ENCODE measurements at places on chromosomes 1 and 21. TPM values are rescaled to one million over a fixed set of nuclear protein-coding genes. Genes with fewer than 3 reads are reported as not detected.

- no peak overlapping the region for H3K27ac ChIP-seq
- H3K4me1 ChIP-seq: no peaks in the 10 kb centered on the region
- no peak for DNase-seq
- no peaks in the 10 kb centered on the region for H3K36me3 ChIP-seq
These were observed 305.7 kb upstream of the USP24 start for GRCh38 chr1:55520861-55521260.

GRCh38 chr1:195580988-195581387 is 1027.3 kb downstream of the KCNT2 start:
- H3K36me3 ChIP-seq: no peaks in the 10 kb centered on the region
- H3K27me3 ChIP-seq: no peaks in the 10 kb centered on the region
- no peak overlapping the region for H3K4me3 ChIP-seq

DNA sequence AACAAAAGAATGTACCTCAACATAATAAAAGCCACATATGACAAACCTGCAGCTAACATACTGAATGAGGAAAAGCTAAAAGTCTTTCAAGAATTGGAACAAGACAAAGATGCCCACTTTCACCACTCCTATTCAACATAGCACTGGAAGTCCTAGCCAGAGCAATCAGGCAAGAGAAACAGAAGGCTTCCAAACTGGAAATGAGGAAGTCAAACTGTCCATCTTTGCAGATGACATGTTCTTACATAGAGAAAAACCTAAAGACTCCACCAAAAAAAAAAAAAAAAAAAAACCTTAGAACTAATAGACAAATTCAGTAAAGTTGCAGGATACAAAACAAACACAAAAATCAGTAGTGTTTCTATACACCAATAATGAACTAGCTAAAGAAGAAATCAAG is 20.2 kb downstream of the NSL1 start:
- H3K36me3 ChIP-seq: peaks cover 76% of the 10 kb centered on the region
- H3K27ac ChIP-seq: no peak overlapping the region
- no peaks in the 10 kb centered on the region for H3K27me3 ChIP-seq
- H3K4me3 ChIP-seq: no peak overlapping the region
- no peak for DNase-seq

- DNase-seq: no peak
- no peak overlapping the region for H3K4me3 ChIP-seq
- H3K27ac ChIP-seq: peak overlapping the region; percentile 81
- peaks cover 5% of the 10 kb centered on the region for H3K4me1 ChIP-seq
- no peaks in the 10 kb centered on the region for H3K27me3 ChIP-seq
These were observed 31.2 kb downstream of the FMN2 start for GRCh38 chr1:240122639-240123613.

GRCh38 chr21:41317458-41317857 is 857 bp downstream of the FAM3B start:
- H3K27me3 ChIP-seq: peaks cover 46% of the 10 kb centered on the region
- no peak overlapping the region for H3K27ac ChIP-seq
- peak overlapping the region; percentile 62 for H3K4me3 ChIP-seq

GRCh38 chr1:225866981-225867380 is 15.2 kb downstream of the TMEM63A start:
- H3K4me1 ChIP-seq: no peaks in the 10 kb centered on the region
- no peak overlapping the region for H3K27ac ChIP-seq
- no peaks in the 10 kb centered on the region for H3K27me3 ChIP-seq
- DNase-seq: no peak
- H3K4me3 ChIP-seq: no peak overlapping the region

DNA sequence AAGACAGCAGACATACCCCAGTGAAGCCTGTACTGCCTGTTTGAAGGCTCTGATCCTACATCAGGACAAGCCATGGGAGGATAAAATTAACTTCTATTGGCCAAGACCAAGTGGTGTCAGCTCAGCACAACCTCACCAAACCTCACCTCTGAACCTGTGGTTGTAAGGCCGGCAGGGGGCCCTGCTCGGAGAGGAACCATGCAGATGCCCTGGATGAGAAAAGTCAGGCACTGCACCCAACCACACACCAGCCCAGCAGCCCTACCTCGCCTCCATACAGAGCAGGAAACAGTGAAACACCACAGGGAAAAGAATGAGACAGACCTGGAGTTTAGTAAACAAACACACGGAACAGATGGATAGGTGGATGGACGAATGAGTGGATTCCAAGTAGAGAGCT is 70.0 kb upstream of the PAX7 start:
- H3K27ac ChIP-seq: no peak overlapping the region
- no peak overlapping the region for H3K4me3 ChIP-seq
- no peaks in the 10 kb centered on the region for H3K36me3 ChIP-seq
- peaks cover 18% of the 10 kb centered on the region for H3K4me1 ChIP-seq

DNA sequence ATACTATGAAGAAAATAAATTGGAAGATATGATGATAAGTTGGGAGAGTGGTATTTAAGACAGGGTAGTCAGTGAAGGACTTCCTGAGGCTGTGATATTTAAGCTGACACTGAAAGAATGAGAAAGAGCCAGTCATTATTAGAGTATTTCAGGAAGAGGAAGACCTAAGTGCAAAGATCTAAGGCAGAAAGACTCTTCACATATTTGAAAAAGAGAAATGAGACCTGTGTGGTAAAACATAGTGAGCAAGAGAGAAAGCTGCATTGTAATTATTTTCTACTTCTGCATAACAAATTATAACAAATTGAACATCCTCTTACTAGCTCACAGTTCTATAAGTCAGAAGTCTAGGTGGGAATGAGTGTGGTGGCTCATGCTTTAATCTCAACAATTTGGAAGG is 34.6 kb upstream of the DOCK7 start:
- no peak for DNase-seq
- no peak overlapping the region for H3K4me3 ChIP-seq
- H3K27me3 ChIP-seq: no peaks in the 10 kb centered on the region

DNA sequence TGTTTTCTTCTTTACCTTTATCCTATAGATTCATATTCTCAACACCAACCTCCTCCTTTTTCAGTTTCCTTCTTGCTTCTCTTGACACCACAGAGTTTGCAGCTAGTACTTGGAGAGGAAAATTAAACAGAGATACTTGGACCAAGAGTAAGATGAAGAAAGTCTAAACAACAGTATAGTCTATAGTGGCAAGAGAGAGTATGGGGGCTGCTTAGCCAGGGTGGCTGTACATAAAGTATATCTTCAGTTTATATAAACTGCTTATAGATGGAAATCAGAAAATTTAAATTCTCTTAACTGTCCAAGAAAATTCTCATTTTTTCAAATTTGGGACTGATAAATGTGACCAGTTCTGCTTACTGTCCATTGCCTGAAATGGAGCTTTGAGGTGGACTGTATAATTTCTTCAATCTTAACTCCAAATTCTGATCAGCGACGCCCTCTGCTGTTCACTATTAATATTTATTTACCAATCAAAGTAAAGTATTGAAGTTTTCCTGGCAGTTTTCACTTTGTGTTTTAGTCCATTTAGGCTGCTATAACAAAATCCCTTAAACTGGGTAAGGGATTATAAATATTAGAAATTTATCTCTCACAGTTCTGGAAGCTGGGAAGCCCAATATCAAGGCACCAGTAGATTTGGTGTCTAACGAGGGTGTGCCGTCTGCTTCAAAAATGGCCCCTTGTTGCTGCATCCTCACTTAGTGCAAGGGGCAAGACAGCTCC is 14.8 kb upstream of the METTL18 start:
- no peaks in the 10 kb centered on the region for H3K27me3 ChIP-seq
- H3K27ac ChIP-seq: no peak overlapping the region
- H3K4me3 ChIP-seq: no peak overlapping the region
- peak; percentile 20 for DNase-seq
- H3K4me1 ChIP-seq: no peaks in the 10 kb centered on the region
- peaks cover 13% of the 10 kb centered on the region for H3K36me3 ChIP-seq

- H3K27me3 ChIP-seq: peaks cover 4% of the 10 kb centered on the region
- DNase-seq: no peak
- peaks cover 15% of the 10 kb centered on the region for H3K4me1 ChIP-seq
- H3K36me3 ChIP-seq: no peaks in the 10 kb centered on the region
- no peak overlapping the region for H3K4me3 ChIP-seq
These were observed 65.2 kb upstream of the LRRC8D start for GRCh38 chr1:89755591-89755990.

- H3K4me3 ChIP-seq: no peak overlapping the region
- H3K27ac ChIP-seq: no peak overlapping the region
These were observed 130.6 kb downstream of the PLPP3 start for GRCh38 chr1:56448529-56449300.

DNA sequence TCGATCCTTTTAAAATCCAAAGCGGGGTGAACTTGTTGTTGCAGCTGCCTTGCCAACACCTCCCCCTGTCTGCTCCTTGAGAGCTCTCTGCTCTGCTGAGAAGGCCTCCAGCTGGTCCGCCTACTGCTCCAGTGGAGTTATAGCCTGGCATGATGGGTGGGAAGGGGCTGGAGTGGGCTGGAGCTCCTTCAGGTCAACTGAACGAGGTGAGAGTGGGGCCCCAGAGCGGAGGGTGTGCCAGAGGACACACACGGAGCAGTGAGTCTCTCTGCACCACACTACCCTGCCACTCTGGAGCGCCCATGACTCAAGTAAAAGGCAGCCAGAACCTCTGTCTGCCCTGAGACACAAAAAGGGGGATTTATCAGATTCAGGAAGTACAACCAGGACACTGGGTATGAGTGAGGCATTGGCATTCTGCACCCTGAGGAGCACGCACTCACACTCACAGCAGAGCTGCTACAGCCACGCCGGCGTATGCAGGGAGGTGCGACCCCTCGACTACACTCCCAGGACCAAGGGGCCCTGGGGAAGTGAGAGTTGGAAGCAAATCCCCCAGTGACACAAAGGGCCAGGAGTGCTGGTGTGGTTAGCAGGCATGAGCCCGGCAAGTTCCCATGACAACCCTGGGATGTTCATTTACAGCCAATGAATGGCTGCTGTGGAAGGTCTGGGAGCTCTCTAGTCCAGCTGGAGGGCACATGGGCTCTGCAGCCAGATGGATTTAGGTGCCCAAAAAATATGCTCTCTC is 28.0 kb upstream of the EVA1B start:
- no peak overlapping the region for H3K4me3 ChIP-seq
- H3K4me1 ChIP-seq: peaks cover 27% of the 10 kb centered on the region
- peak overlapping the region; percentile 96 for H3K27ac ChIP-seq
- peaks cover 5% of the 10 kb centered on the region for H3K36me3 ChIP-seq
- peak; percentile 30 for DNase-seq

DNA sequence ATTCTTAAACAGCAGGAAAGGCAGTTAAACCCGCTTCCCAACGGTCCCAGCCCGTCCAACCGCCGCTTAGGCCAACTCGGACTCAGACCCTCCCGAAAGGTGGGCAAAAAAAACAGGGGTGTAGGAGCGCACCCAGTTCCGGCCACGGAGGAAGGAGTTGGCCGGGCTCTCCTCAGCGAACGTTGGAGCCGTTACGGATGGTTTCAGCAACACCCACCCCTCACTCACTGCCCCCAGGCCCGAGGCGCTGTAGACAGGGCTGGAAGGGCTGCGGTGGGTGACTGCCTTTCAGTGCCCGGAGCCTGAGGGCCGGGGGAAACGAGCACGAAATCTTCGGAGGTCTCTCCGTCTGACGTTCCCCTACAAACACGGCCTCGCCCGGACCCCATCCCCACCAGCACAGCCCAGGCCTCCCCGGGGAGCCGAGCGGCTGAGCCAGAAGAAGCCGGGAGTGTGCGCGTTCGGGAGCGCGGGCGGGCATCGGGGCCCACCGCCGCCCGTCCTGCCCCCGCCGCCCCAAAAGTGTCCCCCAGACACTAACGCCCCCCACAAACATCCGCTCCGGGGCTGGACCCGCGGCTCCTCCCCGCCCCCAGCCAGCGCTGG is 1.3 kb downstream of the KDM5B start:
- peak overlapping the region; percentile 96 for H3K27ac ChIP-seq
- H3K36me3 ChIP-seq: peaks cover 7% of the 10 kb centered on the region
- H3K4me1 ChIP-seq: peaks cover 64% of the 10 kb centered on the region

- H3K27ac ChIP-seq: no peak overlapping the region
- no peak overlapping the region for H3K4me3 ChIP-seq
- peaks cover 2% of the 10 kb centered on the region for H3K36me3 ChIP-seq
- peaks cover 8% of the 10 kb centered on the region for H3K4me1 ChIP-seq
These were observed 76.6 kb downstream of the HHAT start for GRCh38 chr1:210405316-210405715.

DNA sequence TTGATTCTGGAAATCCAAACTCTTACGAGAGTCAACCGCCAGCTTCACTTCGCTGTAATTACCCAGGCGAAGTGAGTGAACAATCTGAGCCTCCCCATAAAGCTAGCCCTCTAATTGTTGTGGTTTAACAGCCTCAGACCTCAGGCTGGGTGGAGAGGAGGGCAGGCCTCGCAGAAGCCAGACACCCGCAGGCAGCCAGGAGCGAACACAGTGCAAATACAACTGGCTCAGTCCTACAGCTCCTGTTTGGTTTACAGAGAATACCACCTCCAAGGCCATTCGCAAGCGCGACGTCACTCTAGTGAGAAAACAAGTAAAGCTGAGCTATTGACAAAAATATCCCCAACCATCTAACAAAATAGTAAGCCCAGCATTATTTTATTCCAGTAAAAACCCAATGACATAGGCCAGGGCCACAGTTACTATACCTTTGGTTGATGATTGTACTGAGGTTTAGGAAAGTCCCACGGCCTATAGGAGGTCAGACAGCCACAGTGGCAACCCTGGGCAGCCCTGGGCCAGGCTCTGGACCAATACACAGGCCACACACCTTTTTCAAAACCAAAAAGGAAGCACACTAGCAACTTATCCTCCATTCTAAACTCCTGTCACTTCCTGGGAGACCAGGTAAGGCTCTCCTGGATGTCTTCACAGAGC is 163.3 kb downstream of the ETS2 start:
- no peak for DNase-seq
- no peaks in the 10 kb centered on the region for H3K27me3 ChIP-seq
- peaks cover 26% of the 10 kb centered on the region for H3K4me1 ChIP-seq
- no peaks in the 10 kb centered on the region for H3K36me3 ChIP-seq
- no peak overlapping the region for H3K4me3 ChIP-seq

DNA sequence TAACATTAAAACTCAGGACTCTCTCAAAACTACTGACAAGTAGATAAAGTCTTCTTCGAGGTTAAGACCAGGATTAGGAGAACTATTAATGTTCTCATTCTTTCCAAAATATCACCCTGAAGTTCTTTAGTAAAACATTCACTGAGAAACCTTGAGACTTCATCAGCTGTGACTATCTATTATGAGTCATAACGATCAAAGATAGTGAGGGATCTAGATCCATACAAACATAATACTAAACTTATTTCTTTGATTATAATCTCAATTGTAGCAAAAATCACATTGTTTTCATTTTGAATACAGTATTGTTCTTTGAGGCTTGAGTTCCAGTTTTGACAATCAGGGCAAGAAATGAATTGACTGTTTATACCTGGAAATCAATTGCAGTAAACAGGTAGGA is 11.1 kb downstream of the PYHIN1 start:
- H3K36me3 ChIP-seq: no peaks in the 10 kb centered on the region
- H3K4me1 ChIP-seq: no peaks in the 10 kb centered on the region
- no peak for DNase-seq
- no peak overlapping the region for H3K4me3 ChIP-seq
- H3K27me3 ChIP-seq: peaks cover 13% of the 10 kb centered on the region

GRCh38 chr1:208166340-208167138 is 77.6 kb downstream of the PLXNA2 start:
- DNase-seq: no peak
- H3K36me3 ChIP-seq: no peaks in the 10 kb centered on the region

- no peak for DNase-seq
- no peak overlapping the region for H3K27ac ChIP-seq
- H3K4me3 ChIP-seq: no peak overlapping the region
- H3K27me3 ChIP-seq: peaks cover 34% of the 10 kb centered on the region
- no peaks in the 10 kb centered on the region for H3K4me1 ChIP-seq
These were observed 88.8 kb upstream of the PDE4B start for GRCh38 chr1:65703853-65704252.

- H3K27me3 ChIP-seq: peaks cover 5% of the 10 kb centered on the region
- peaks cover 7% of the 10 kb centered on the region for H3K4me1 ChIP-seq
- H3K4me3 ChIP-seq: no peak overlapping the region
- DNase-seq: no peak
- H3K36me3 ChIP-seq: no peaks in the 10 kb centered on the region
These were observed 9.4 kb upstream of the NEK2 start for GRCh38 chr1:211684791-211685190.

Gene GJA9
- not detected for total RNA-seq

Gene S100A14
- total RNA-seq: not detected

Gene PRAMEF12
- total RNA-seq: not detected

Gene TTF2
- total RNA-seq: 69.8 TPM
